ENCODE measurements at places on chromosomes 2 and 18. TPM values are rescaled to one million over a fixed set of nuclear protein-coding genes. Genes with fewer than 3 reads are reported as not detected.

- H3K4me1 ChIP-seq, result peaks cover 5% of the 10 kb centered on the region
- H3K27me3 ChIP-seq, result no peaks in the 10 kb centered on the region
- H3K27ac ChIP-seq, result no peak overlapping the region
- H3K36me3 ChIP-seq, result no peaks in the 10 kb centered on the region
- no peak overlapping the region for H3K4me3 ChIP-seq
Measured at GRCh38 chr2:190540048-190540447, 5.5 kb upstream of the NEMP2 start.

DNA sequence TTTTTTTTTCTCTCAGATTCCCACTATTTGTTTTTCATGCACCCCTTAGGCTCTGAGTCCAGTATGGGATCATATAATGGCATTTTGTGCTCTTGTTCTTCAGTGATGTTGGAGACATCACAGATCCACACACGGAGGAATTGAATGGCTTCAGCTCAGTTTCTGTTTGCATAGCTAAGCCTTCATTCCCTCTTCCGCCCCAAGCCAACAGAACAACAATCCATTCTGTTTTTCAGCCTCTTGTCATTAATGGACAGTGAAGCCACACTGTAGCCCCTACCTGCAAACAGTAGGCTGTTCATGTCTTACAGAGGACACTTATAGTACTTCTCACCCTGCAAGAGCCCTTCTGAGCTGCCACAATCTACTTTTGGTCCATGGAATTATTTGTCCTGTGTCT is 64.0 kb upstream of the ZSWIM2 start:
- no peaks in the 10 kb centered on the region for H3K4me1 ChIP-seq
- no peaks in the 10 kb centered on the region for H3K36me3 ChIP-seq
- DNase-seq, result no peak
- H3K4me3 ChIP-seq, result no peak overlapping the region
- no peaks in the 10 kb centered on the region for H3K27me3 ChIP-seq
- H3K27ac ChIP-seq, result no peak overlapping the region

- H3K27ac ChIP-seq, result no peak overlapping the region
- no peaks in the 10 kb centered on the region for H3K27me3 ChIP-seq
- no peak overlapping the region for H3K4me3 ChIP-seq
- H3K4me1 ChIP-seq, result no peaks in the 10 kb centered on the region
Measured at GRCh38 chr2:227848586-227848985, 22.8 kb upstream of the DAW1 start.

GRCh38 chr2:24179683-24180082 is 4.8 kb downstream of the FAM228A start:
- no peaks in the 10 kb centered on the region for H3K27me3 ChIP-seq
- H3K27ac ChIP-seq, result no peak overlapping the region
- H3K36me3 ChIP-seq, result no peaks in the 10 kb centered on the region

DNA sequence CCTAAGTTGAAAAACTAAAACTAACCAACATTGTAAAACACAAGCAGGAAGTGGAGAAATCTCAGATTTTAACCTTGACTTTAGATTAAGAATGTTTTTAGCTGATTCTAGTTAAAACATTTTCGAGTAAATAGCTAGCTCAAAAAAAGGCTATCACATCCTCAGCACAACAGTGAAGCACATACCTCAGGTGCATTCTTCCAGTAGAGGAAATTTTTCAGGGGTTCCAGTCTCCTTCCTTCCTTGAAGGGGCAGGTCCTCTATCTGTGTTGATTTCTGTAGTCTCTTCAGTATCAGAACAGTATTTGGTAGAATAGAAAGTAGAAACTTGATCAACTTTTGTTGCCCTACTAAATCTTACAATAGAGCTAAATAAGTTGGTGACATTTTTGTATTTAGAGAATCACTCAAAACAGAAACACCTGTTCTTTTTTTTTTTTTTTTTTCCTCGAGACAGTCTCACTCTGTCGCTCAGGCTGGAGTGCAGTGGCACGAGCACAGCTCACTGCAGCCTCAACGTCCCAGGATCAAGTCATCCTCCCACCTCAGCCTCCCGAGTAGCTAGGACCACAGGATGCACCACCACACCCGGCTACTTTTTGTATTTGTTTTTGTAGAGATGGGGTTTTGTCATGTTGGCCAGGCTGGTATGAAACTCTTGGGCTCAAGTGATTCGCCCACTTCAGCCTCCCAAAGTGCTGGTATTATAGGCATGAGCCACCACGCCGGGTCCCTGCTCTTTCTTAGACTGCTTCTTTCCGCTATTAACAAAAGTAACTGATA is 6.9 kb upstream of the GPR155 start:
- no peaks in the 10 kb centered on the region for H3K27me3 ChIP-seq
- H3K4me1 ChIP-seq, result peaks cover 30% of the 10 kb centered on the region
- no peak for DNase-seq
- no peaks in the 10 kb centered on the region for H3K36me3 ChIP-seq

DNA sequence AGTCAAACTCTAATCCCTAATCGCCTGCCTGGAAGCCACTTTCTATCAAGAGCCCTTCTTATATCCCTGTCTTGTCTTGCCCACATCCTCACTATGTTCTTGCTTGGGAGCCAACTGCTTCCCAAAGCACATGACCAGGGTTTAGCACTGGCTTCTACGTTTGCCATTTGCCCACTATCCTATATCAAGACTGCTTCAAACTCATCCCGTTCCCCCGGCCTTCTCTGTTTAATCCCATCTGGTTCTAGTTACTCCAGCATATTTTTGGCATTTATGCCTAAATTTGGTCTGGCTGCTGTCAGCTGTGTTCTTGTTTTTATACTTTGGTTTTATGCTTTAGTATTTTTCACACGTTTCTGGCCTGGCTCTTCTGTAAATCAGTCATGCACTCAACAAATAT is 40.2 kb downstream of the POLR1A start:
- no peaks in the 10 kb centered on the region for H3K27me3 ChIP-seq
- no peak for DNase-seq
- no peak overlapping the region for H3K4me3 ChIP-seq

GRCh38 chr2:212327171-212327809 is 211.3 kb downstream of the ERBB4 start:
- no peaks in the 10 kb centered on the region for H3K4me1 ChIP-seq
- H3K36me3 ChIP-seq, result no peaks in the 10 kb centered on the region
- no peaks in the 10 kb centered on the region for H3K27me3 ChIP-seq
- H3K27ac ChIP-seq, result no peak overlapping the region
- no peak for DNase-seq
- no peak overlapping the region for H3K4me3 ChIP-seq

DNA sequence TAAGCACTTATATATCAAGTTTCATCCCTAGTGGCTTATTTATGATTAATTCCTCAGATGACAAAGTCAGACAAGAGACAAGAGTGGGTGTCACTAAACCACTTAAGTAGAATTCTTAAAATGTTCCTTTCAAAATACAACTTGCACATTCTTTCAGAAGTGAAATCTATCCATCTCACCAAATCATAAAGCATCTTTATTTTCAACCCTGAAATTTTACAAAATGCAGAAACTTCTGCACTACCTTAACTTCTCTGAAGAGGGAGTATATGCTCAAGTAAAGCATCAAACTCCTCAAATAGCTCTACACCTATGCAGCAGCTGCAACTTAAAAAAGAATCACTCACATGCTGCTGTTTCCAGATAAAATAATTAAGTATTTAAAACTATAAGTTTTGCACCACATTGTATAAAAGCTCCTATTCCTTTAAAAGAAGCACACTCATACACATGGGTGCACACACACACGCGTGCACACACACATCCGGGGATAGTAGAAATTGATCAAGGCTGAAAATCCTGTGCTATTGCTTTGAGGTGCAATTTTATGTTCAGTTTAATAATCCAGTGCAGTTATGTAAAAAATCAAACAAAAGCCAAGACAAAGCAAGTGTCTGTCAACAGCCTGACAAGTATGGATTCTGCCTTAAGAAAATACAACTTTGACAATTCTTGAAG is 244.5 kb downstream of the TCF4 start:
- H3K4me1 ChIP-seq, result peaks cover 9% of the 10 kb centered on the region
- H3K36me3 ChIP-seq, result peaks cover 2% of the 10 kb centered on the region
- DNase-seq, result peak; percentile 56
- no peaks in the 10 kb centered on the region for H3K27me3 ChIP-seq
- H3K4me3 ChIP-seq, result no peak overlapping the region

DNA sequence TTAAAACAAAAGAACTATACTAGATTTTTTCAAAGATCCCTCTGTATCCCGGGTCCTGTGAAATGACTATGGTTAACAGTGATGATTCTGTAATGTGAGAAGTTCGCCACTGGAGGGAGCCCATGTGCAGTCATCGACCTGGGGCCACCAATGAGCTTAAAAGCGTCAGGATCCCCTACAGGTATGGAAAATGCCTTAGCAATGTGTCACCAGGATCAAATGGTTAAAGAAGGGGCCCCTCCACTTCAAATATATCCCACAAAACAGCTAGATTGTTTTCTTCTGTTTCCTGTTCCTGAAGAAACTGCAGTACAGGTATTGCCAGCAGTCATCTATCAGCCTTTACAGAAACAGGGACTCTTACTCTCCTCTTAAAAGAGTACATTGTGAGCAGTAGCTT is 15.3 kb downstream of the CHRNA1 start:
- peak overlapping the region; percentile 79 for H3K27ac ChIP-seq
- H3K4me1 ChIP-seq, result peaks cover 44% of the 10 kb centered on the region
- H3K36me3 ChIP-seq, result no peaks in the 10 kb centered on the region
- H3K4me3 ChIP-seq, result no peak overlapping the region
- peaks cover 6% of the 10 kb centered on the region for H3K27me3 ChIP-seq

GRCh38 chr2:69099541-69099940 is 86.6 kb downstream of the ANTXR1 start:
- DNase-seq, result no peak
- no peak overlapping the region for H3K4me3 ChIP-seq
- no peaks in the 10 kb centered on the region for H3K36me3 ChIP-seq
- H3K4me1 ChIP-seq, result no peaks in the 10 kb centered on the region
- peaks cover 3% of the 10 kb centered on the region for H3K27me3 ChIP-seq

- H3K27ac ChIP-seq, result no peak overlapping the region
- no peak overlapping the region for H3K4me3 ChIP-seq
- H3K4me1 ChIP-seq, result no peaks in the 10 kb centered on the region
- no peaks in the 10 kb centered on the region for H3K36me3 ChIP-seq
- no peaks in the 10 kb centered on the region for H3K27me3 ChIP-seq
- DNase-seq, result no peak
Measured at GRCh38 chr18:37452015-37452414, 113.6 kb downstream of the CELF4 start.

- peak; percentile 57 for DNase-seq
- no peak overlapping the region for H3K27ac ChIP-seq
- H3K27me3 ChIP-seq, result no peaks in the 10 kb centered on the region
- H3K4me1 ChIP-seq, result peaks cover 11% of the 10 kb centered on the region
- H3K4me3 ChIP-seq, result peak overlapping the region; percentile 68
Measured at GRCh38 chr18:63366213-63367052, 573 bp downstream of the KDSR start.

GRCh38 chr2:37854676-37855282 is 70.3 kb upstream of the RMDN2 start:
- DNase-seq, result no peak
- peaks cover 61% of the 10 kb centered on the region for H3K4me1 ChIP-seq
- H3K27me3 ChIP-seq, result no peaks in the 10 kb centered on the region
- no peaks in the 10 kb centered on the region for H3K36me3 ChIP-seq

DNA sequence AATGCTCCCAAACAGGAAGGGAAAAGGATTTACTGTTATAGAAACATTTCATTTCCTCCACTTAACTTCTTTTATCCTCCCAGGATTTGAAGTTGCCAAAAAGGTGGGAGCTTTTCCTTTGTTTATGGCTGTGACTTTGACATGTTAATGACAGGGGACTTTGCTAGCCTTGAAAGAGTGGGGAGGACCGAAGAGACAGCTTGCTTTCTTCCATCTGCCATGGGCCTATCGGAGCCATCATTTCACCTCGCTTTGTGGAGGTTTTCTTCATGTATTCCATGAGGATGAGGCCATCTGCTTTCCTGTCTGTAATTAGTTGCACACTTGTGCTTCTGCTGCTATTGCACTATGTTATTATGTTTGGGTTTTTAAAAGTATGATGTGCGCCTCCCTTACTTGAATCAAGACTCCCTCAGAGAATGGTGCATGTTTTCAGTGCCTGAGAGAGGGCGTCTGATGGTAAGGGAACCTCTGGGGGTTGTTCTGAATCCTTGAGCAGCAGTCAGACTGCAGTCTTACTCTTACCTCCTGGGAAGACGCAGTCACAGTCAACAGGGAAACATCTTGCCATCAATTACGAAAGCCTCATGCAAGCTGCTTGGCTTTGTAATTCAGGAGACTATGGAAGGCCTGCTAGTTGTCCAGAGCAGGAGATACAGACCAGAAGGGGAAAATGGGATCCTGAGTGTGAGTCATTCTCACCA is 173.3 kb upstream of the MGAT5 start:
- no peaks in the 10 kb centered on the region for H3K36me3 ChIP-seq
- no peak for DNase-seq
- H3K4me1 ChIP-seq, result peaks cover 20% of the 10 kb centered on the region
- H3K27ac ChIP-seq, result no peak overlapping the region
- no peaks in the 10 kb centered on the region for H3K27me3 ChIP-seq

DNA sequence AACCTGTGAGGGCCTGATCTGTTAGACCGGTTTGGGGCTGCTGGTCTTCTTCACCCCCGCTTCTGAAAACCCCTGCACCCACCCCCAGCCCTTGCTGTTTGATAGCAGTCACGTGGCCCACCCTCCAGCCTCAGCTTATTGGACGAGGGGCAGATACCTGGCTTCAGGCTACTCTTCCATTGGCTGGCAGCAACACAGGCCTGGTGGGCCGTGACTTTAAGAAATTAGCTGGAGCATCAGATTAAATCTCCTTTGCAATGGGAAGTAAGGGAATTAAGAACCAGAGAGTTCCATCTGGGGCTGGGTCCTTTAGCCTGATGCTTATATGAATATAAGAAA is 107.3 kb downstream of the KLHL29 start:
- DNase-seq, result no peak
- no peaks in the 10 kb centered on the region for H3K36me3 ChIP-seq
- H3K27me3 ChIP-seq, result no peaks in the 10 kb centered on the region
- H3K27ac ChIP-seq, result no peak overlapping the region
- no peak overlapping the region for H3K4me3 ChIP-seq

- no peak for DNase-seq
- no peaks in the 10 kb centered on the region for H3K36me3 ChIP-seq
- no peaks in the 10 kb centered on the region for H3K27me3 ChIP-seq
- no peaks in the 10 kb centered on the region for H3K4me1 ChIP-seq
Measured at GRCh38 chr2:229686122-229686919, 28.0 kb downstream of the DNER start.

GRCh38 chr2:159506764-159507440 is 109.4 kb downstream of the BAZ2B start:
- H3K27ac ChIP-seq, result no peak overlapping the region
- no peak for DNase-seq
- H3K27me3 ChIP-seq, result no peaks in the 10 kb centered on the region
- no peak overlapping the region for H3K4me3 ChIP-seq
- H3K4me1 ChIP-seq, result no peaks in the 10 kb centered on the region
- H3K36me3 ChIP-seq, result no peaks in the 10 kb centered on the region

GRCh38 chr18:5868218-5868854 is 27.0 kb downstream of the TMEM200C start:
- H3K27ac ChIP-seq, result no peak overlapping the region
- no peaks in the 10 kb centered on the region for H3K27me3 ChIP-seq
- DNase-seq, result peak; percentile 17
- no peaks in the 10 kb centered on the region for H3K4me1 ChIP-seq
- no peak overlapping the region for H3K4me3 ChIP-seq

- no peak overlapping the region for H3K27ac ChIP-seq
- no peaks in the 10 kb centered on the region for H3K27me3 ChIP-seq
- H3K4me1 ChIP-seq, result no peaks in the 10 kb centered on the region
- DNase-seq, result no peak
- H3K4me3 ChIP-seq, result no peak overlapping the region
Measured at GRCh38 chr2:185978634-185979407, 240.2 kb downstream of the FSIP2 start.

Gene PLCD4
- 0.25 TPM for polyA plus RNA-seq

Gene MTCL1
- 2.7 TPM for polyA plus RNA-seq

Gene SUMO1
- 15.6 TPM for polyA plus RNA-seq

Gene SULT1C2
- polyA plus RNA-seq, result not detected

Gene SIGLEC15
- polyA plus RNA-seq, result 0.10 TPM

Gene SULT1C3
- not detected for polyA plus RNA-seq

Gene KCNJ13
- polyA plus RNA-seq, result not detected
